Activated B cell treated with CpG ODN at 0.5 μM for 24 hours (primary cell): ENCODE measurements at places on chromosomes 5 and 9.

DNA sequence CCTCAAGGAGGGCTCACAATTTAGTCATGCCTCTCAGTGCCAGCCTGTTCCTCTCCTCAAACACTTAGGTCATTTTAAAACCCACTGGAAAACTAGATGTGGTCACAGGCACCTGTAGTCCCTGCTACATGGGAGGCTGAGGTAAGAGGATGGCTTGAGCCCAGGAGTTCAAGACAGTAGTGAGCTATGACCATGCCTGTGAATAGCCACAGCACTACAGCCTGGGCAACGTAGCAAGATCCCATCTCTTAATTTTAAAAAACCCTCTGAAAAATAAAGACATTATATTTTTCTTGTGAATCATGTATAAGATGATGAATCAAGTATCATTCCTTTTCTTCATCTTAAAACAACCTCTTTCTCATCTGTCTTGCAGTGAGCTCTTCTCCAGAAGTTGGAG lies 45.8 kb downstream of the KLF4 start:
- no peak for DNase-seq

DNA sequence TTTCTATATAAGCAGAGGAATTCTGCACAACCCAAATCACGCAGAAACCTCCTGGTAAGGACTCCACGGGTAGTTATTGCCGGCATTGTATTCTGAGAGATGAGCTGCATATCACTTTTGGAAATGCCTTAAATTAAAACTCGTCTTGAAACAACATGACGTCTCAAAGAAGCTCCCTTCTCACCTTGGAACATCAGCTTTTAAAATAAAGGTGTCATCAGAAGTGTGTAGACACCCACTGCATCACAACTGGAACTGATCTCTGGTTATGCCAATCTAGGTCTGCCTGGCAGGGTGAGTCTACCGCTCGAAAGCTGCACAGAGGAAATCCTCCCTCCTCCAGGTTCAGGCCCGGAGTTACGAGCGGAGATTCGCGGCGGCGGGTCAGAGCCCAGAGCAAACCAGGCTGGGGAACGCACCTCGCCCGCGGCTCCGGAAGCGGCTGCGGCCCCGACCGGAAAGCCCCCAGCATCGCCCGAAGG lies 974 bp upstream of the SLC12A2 start:
- no peak for DNase-seq

GRCh38 chr9:134329576-134329855 lies 3.3 kb downstream of the RXRA start:
- DNase-seq, result no peak

GRCh38 chr9:76980566-76980965 lies 38.9 kb upstream of the FOXB2 start:
- no peak for DNase-seq

DNA sequence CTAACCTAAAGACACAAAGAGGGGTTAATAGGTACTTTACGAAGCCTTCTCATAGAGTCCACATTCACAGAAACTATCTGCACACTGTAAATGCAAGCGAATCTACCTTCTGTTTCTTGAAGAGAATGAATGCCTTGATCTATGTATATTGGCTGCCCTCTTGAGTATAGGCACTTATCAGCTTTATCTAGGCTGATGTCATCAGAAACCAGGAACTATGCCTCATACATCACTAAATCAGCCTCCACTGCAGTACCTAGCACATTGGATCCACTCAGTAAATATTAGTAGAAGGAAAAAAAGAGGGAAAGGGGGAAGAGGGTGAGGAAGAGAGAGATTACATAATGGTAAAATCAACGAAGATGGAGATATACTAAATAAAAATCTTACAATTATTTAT lies 477.1 kb downstream of the CAAP1 start:
- DNase-seq, result no peak

GRCh38 chr5:173498286-173498685 lies 118.2 kb downstream of the BOD1 start:
- DNase-seq, result no peak

DNA sequence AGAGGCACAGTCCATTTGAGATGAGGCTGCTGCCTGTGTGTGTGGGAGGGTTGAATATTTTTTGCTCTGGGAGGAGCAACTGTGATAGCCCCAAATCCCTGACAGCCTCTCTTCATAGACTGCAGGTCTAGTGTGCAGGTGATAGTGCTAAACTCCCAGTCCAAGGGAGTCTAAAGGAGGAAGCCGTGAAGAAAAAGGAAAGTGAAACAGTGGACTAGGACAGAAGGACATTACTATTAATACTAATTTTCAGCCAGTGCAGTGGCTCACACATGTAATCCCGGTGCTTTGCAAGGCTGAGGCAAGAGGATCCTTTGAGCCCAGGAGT lies 295.0 kb downstream of the PDE4D start:
- no peak for DNase-seq

- DNase-seq, result no peak
Observed at GRCh38 chr5:53403758-53404157, 76.7 kb upstream of the FST start.

GRCh38 chr5:110769000-110769681 lies 30.3 kb downstream of the SLC25A46 start:
- no peak for DNase-seq

- DNase-seq, result peak; percentile 49
Observed at GRCh38 chr9:97853844-97854695, 1.0 kb downstream of the FOXE1 start.

- no peak for DNase-seq
Observed at GRCh38 chr9:37700900-37701299, 50.1 kb downstream of the FRMPD1 start.

DNA sequence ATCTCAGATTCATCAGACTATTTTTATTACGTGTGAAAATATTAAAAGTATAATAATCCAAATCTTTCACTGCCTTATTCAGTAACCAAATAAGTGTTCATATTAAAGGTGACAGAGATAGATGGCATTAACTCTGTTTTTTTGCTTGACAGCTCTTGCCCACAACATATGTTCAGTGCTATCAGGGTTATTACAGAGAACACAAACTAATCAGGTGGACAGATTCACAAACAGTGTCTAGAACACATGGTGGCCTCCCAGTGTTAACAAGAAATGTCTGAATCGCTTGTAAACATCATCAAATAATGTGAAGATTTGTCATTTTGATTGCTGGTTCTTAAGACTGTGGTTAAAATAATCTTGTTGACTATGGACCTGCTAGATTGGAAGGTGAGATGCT lies 609.1 kb upstream of the GRAMD2B start:
- DNase-seq, result no peak

DNA sequence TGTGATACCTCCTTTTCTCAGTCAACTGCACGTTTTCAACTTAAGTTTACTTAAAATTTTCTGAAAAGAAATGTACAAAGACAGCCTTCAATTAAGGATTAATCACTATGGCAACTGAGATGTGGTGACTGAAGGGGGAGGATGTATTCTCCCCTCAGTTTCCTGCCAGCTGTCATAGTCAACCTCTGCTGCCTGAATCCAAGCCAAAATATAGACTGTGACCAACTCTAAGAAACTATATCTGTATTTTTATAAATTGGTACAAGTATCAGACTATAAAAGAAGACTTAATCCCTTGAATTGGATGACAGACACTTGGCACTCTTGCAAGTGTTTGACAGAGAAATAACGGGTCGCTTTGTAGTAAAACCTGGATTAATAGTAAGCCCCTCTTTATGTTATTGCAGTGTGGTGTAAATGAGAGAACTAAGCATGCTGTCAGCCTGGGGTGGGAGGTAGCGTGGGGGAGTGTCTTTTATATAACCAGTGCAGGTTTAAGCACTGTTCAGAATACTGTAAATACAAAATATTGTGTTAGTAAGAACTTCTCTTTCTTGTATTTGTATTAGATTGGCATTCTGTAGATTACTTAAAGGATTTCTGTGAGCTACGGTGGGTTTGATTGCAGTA lies 106.4 kb downstream of the ERCC6L2 start:
- DNase-seq, result no peak

GRCh38 chr5:14266171-14266570 lies 123.0 kb downstream of the TRIO start:
- DNase-seq, result no peak

DNA sequence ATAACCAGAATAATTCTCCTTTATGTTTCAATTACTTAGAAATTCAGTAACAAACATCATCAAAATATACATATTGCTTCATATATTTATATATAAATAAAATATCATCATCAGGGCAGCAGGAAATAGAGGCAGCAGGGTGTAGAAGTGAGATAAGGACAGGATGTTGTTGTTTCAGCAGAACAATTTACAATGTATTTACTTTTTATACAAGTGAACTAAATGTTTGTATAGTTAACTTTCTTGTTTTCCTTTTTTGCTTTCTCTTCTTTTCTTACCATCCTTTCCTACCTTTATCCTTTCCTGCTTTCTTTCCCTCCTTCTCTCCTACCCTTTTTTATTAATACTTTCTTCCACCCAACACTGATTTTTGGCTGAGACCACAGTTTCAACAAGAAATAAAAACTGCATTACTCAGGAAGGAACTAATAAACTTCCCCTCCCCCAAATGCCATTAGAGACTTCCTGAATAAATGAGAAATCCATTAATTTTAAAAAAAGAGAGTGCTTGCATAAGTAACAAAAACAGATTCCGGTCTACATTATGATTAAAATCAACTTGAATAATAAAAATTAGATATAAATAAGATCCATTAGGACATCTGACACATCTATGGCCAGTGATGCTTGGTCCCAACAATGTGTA lies 159.8 kb upstream of the ACOT12 start:
- no peak for DNase-seq

GRCh38 chr5:168895295-168896071 lies 316.3 kb upstream of the PANK3 start:
- DNase-seq, result no peak

- DNase-seq, result no peak
Observed at GRCh38 chr5:1722877-1723276, 76.8 kb downstream of the MRPL36 start.

- no peak for DNase-seq
Observed at GRCh38 chr9:2153630-2154217, 138.6 kb downstream of the SMARCA2 start.

GRCh38 chr5:116002116-116002906 lies 30.0 kb upstream of the ARL14EPL start:
- DNase-seq, result no peak

GRCh38 chr5:34474573-34475021 lies 181.5 kb upstream of the RAI14 start:
- no peak for DNase-seq
